Aorta (tissue), 5 donors: ENCODE measurements at places on chromosomes 6 and 20.

DNA sequence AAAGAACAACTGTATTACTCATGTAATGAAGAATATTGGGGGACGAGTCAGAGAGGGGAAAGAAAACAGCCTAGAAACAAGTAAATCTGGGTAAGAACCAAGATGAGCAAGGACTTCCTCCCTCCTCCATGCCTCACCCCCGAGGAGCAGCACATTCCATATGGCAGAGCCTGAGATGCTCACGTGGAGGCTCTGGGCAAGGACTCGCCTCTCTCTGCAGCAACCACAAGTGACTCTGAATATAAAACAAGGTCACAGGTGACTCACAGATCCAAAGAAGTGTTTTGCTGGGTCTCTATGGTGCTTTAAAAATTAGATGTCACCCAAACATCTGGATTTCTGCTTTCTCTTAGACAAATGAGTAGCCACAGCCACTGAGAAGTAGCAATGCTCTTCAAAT, 453.0 kb upstream of the SULF2 start:
- DNase-seq: peak; percentile 45

DNA sequence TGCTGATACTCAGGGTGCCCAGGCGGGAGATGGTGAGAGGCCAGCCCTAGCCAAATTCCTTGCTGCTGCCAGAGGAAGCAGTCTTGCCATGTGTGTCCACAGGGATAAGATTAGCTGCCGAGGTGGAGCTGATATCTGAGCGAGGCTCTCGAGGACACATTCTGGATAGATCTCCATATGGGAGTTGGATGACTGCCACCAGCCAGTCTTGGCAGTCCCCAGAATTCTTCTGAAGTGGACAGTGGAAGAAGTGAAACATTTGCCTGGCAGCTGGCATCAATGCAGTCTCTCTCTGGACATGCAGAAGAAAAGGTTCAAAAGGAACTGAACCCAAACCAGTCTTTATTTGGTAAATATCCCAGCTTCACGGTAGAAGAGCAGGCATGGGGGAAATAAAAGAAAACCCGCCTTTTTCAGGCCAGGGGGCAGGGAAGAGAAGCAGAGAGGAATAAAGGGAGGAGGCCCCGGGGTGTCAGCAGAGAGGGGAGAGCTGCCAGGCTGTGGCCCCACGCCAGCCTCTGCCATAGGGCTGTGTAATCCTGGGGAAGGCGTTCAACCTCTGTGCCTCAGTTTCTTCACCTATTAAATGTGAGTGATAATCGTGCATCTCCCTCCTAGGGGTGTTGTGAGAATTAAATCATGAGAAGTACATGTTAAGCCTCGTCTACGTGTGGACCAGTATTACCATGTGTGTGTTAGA, 3.7 kb upstream of the FUCA2 start:
- DNase-seq: peak; percentile 66

GRCh38 chr20:2987861-2988260, 55.6 kb upstream of the GNRH2 start:
- no peak for DNase-seq

DNA sequence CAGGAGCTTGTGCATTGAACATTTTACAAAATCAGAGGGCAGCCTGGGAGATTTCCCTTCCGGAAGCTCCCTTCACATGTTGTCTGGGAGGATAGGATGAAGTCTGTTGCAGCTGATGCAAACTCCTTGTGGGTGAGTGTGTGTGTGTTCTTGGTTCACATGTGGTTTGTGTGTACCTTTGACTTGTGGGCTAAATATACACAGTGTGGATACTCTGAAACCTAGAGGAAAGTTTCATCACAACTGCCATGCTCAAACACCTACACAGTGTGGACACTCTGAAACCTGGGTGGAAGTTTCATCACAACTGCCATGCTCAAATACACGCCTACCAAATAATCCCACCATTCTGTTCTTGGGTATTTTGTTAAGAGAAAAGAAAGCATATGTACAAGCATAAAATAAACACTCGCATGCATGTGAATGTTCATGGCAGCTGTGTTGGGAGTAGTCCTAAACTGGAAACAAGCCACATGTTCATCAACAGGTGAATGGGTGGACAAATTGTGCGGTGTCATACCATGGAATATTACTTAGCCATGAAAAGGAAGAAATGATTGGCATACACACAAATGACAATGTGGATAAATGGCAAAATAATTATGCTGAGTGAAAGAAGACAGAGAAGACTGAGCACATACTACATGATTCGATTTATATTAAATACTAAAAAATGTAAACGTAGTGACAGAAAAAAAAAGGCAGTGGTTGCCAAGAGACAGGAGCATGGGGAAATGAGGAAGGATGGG, 1.8 kb downstream of the SCP2D1 start:
- DNase-seq: no peak

DNA sequence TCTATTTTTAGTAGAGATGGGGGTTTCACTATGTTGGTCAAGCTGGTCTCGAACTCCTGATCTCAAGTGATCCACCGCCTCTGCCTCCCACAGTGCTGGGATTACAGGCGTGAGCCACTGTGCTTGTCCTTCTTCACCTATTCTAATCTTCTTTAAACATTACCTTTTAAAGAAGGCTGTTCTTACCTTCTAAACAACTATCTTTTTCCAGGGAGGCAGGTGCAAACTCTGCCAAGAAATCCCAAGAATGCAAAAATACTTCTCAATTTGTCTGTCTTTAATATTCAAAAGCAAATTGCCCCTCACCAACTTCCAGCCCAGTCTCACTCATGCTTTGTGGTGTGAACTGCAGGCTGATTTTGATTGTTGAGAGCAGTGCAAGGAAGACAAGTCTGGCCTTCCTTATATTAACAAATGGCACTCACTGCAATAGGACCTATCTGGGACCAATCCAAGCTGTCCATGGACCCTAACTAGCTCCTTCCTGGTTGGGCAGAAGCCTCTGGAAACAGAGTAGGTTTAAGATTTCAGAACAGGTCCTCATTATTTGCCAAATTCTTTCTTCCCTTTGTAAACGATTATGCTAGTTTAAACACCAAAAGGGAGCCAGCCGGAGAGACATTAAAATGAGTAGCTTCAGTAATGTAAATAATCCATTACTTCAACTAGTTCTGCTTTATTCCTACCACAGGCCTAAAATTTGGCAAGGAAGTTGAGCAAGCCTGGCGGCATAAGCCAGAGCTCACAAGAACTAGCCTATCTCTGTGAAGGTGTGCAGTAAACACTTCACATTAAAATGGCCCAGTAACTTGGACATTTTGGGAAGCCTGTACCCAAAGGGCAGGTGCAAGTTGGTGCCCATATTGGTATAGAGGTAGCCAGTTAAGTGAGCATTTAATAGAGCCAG, 1.6 kb downstream of the SCAND1 start:
- DNase-seq: no peak

DNA sequence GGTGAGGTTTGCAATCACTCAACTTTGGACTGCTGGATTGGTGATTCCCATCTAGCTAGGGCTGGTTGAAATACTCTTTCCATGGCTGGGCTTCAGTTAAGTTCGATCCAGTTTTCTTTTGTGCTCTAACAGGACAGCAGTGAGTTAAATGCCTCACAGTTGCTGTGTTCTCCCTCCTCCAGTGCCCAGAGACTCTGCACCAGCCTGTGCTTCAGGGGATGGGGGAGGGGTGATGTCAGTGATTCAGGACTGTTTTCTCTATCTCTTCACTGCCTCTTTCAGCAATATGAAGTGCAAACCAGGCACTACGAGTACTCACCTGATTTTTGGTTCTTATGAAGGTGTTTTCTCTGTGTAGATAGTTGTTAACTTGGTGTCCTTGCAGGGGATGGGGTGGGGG, 88.2 kb upstream of the FAM83B start:
- no peak for DNase-seq

GRCh38 chr20:49620364-49621240, 52.7 kb upstream of the PTGIS start:
- no peak for DNase-seq

DNA sequence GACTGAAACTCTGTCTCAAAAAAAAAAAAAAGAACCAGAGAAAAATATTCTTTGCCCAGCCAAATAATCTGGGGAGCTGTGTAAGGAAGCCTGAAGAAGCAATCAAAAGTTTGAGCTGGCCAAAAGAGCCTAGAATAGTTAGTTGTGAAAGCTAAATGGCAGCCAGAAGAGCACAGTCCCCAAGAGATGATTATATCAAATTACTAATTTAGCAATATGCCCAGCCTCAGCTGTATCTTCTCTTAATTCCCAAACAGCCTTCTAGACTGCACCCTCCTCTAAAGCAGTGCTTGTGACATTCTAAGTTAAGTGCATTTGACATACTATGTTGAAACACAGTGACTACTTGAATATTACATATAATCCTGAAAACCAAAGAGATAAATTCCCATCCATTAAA, 38.9 kb downstream of the CDK19 start:
- DNase-seq: no peak
